ENCODE measurements at places on chromosomes 7 and 10.

- no peak overlapping the region for H3K4me3 ChIP-seq
- no peaks in the 10 kb centered on the region for H3K27me3 ChIP-seq
- H3K4me1 ChIP-seq: peaks cover 51% of the 10 kb centered on the region
- H3K36me3 ChIP-seq: no peaks in the 10 kb centered on the region
- no peak overlapping the region for H3K27ac ChIP-seq
- no peak for DNase-seq
Measured at GRCh38 chr10:124070666-124071065, 22.7 kb downstream of the CHST15 start.

GRCh38 chr10:30928742-30929141 lies 102.9 kb downstream of the ZNF438 start:
- peaks cover 5% of the 10 kb centered on the region for H3K4me1 ChIP-seq
- peaks cover 39% of the 10 kb centered on the region for H3K36me3 ChIP-seq
- H3K27ac ChIP-seq: peak overlapping the region; percentile 3
- no peaks in the 10 kb centered on the region for H3K27me3 ChIP-seq
- no peak for DNase-seq
- H3K4me3 ChIP-seq: peak overlapping the region; percentile 41

DNA sequence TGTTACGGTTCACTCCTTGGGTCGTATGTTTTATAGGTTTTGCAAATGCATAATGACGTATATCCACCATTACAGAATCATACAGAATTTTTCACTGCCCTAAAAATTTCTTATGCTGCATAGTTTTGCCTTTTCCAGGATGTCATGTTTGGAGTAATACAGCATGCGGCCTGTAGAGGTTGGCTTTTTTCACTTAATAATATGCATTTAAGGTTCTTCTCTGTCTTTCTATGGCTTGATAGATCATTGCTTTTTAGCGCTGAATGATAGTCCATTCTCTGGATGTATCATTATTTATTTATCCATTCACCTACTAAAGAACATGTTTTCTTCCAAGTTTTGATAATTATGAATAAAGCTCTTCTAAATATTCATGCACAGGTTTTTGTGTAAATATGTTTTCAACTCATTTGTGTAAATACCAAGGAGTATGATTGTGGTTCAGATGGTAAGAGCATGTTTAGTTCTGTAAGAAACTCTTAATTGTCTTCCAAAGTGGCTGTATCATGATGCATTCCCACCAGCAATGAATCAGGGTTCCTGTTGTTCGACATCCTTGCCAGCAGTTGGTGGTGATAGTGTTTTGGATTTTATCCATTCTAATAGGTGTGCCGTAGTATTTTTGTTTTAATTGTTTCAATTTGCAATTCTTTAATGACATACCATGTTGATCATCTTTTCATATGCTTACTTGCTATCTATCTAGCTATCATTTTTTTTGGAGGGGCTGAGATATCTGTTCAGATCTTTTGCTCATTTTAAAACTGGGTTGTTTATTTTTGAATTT lies 531.2 kb upstream of the GHITM start:
- no peaks in the 10 kb centered on the region for H3K4me1 ChIP-seq
- DNase-seq: no peak
- no peaks in the 10 kb centered on the region for H3K27me3 ChIP-seq
- no peak overlapping the region for H3K4me3 ChIP-seq
- no peaks in the 10 kb centered on the region for H3K36me3 ChIP-seq

- DNase-seq: no peak
- H3K4me3 ChIP-seq: no peak overlapping the region
- peaks cover 4% of the 10 kb centered on the region for H3K36me3 ChIP-seq
- H3K27ac ChIP-seq: no peak overlapping the region
- peaks cover 3% of the 10 kb centered on the region for H3K27me3 ChIP-seq
Measured at GRCh38 chr7:144854839-144855424, 19.1 kb upstream of the TPK1 start.

GRCh38 chr10:105875050-105875449 lies 1234.0 kb downstream of the SORCS3 start:
- H3K27me3 ChIP-seq: no peaks in the 10 kb centered on the region
- H3K27ac ChIP-seq: no peak overlapping the region

GRCh38 chr7:140179339-140179738 lies 2.6 kb upstream of the KDM7A start:
- DNase-seq: no peak
- H3K27me3 ChIP-seq: peaks cover 33% of the 10 kb centered on the region
- H3K27ac ChIP-seq: no peak overlapping the region

- no peak overlapping the region for H3K4me3 ChIP-seq
- no peaks in the 10 kb centered on the region for H3K36me3 ChIP-seq
- DNase-seq: no peak
- H3K4me1 ChIP-seq: no peaks in the 10 kb centered on the region
- peaks cover 7% of the 10 kb centered on the region for H3K27me3 ChIP-seq
Measured at GRCh38 chr10:87684001-87684638, 24.4 kb downstream of the PAPSS2 start.

DNA sequence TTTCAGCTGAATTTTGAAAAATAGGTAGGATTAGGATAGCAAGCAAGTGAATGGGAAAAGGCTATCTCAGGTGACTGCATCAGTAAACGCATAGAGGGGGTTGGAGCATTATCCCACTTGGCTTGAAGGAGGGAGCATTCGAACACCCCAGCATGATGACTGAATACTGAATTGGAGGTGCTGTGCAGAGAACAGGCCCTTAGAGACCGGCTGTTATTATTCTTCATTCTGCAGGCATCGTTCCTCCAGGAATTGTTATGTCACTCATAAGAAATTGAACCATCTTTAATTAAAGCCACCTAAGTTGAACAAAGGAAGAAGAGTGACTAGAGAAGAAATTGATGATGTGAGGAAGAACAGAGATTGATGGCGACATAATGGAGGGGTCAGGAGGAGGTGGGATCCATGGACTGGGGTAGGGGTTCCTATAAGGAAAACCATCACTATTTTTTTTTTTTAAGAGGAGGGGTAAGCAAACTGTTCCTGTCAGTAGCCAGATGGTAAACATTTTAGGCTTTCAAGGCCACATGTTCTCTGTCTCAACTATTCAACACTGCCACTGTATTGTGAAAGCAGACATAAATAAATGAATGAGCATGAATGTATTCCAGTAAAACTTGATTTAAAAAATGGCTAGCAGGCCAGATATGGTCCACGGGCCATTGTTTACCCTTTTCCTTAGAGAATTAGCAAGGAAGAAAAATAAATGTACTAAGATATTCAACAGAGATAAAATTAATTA lies 264.7 kb upstream of the TAC1 start:
- no peak overlapping the region for H3K27ac ChIP-seq
- no peaks in the 10 kb centered on the region for H3K27me3 ChIP-seq
- H3K36me3 ChIP-seq: no peaks in the 10 kb centered on the region
- no peak overlapping the region for H3K4me3 ChIP-seq

GRCh38 chr7:99004781-99005500 lies 126.6 kb downstream of the TRRAP start:
- no peak overlapping the region for H3K4me3 ChIP-seq
- H3K36me3 ChIP-seq: peaks cover 43% of the 10 kb centered on the region
- H3K27ac ChIP-seq: peak overlapping the region; percentile 86
- DNase-seq: no peak
- peaks cover 2% of the 10 kb centered on the region for H3K4me1 ChIP-seq

GRCh38 chr7:75889223-75889825 lies 10.5 kb downstream of the RHBDD2 start:
- peaks cover 31% of the 10 kb centered on the region for H3K36me3 ChIP-seq
- peak overlapping the region; percentile 43 for H3K27ac ChIP-seq
- no peaks in the 10 kb centered on the region for H3K27me3 ChIP-seq
- DNase-seq: no peak
- H3K4me3 ChIP-seq: no peak overlapping the region
- peaks cover 8% of the 10 kb centered on the region for H3K4me1 ChIP-seq

- no peak for DNase-seq
- H3K4me1 ChIP-seq: no peaks in the 10 kb centered on the region
- peaks cover 51% of the 10 kb centered on the region for H3K27me3 ChIP-seq
Measured at GRCh38 chr10:98016772-98017475, 13.5 kb downstream of the CRTAC1 start.

DNA sequence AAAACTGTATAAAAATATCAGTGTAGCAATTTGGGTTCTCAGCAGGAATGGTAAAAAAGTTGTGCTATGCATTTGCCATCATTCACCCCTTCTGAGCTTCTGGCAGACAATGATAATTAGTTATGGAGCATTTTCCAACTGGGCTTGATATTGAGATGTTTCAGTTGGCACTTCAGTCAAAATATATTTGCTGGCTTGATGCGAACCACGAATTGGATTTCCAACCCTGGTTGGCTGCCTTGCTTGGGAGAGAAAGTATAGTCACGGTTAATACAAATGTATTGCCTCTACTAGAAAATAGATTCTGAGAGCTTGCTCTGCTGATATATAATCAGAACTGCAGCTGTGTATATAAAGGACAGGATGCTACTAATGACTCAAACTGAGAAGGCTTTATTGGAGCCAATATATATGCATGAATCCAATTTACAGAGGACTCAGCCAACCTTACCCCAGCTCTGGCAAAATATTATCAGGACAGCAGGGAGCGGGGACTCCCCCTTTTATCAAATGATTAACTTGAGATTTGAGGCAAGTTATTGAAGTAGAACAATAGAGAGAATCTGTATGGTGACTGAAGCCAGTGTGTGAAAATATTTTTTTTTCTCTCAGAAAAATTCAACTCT lies 219.8 kb upstream of the SMIM30 start:
- H3K27me3 ChIP-seq: no peaks in the 10 kb centered on the region
- no peak overlapping the region for H3K4me3 ChIP-seq
- no peak overlapping the region for H3K27ac ChIP-seq
- H3K4me1 ChIP-seq: no peaks in the 10 kb centered on the region
- no peak for DNase-seq

DNA sequence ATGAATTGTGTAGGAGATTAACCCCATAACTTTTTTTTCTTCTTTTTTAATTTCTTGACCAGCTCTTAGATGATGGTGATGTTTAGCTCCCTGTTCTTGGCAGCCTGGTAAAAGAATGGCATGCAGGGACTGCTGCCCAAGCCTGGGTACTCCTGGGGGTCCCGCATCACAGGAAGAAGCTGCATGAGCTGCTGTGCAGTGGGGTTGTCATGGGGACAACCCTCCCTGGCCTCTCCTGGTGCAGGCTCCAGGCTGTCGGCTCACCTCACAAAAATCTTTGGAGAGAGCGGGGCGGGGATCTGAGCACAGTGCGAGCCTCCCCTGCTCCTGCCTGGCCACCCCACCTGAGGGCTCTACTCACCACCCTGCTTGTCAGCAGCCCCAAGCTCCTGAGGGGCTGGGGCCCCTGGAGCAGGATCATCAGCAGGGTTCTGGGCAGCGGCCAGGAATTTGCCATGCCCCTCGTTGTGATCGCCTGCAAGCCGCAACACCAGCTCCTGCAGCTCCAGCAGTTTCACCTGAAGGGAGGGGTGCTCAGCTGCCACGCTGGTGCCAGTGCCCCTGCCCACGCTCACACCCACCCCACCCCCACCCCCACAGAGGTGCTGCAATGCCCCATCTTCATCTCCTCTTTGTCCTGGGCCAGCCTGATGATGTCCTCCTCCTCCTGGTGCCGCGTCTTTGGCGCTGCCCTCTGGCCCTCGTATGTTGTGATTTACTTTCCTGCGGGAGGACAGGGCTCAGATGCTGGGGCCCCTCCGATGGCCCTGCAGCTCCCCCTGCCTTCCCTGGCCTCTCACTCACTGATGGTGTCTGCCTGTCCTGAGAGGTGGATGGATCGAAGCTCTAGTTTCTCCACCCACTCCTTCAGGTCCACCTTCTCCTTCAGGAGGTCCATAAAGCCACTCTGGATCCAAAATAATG lies 15.5 kb upstream of the MTPAP start:
- peaks cover 6% of the 10 kb centered on the region for H3K27me3 ChIP-seq
- no peaks in the 10 kb centered on the region for H3K36me3 ChIP-seq
- peak overlapping the region; percentile 47 for H3K27ac ChIP-seq
- no peak overlapping the region for H3K4me3 ChIP-seq
- H3K4me1 ChIP-seq: peaks cover 5% of the 10 kb centered on the region

DNA sequence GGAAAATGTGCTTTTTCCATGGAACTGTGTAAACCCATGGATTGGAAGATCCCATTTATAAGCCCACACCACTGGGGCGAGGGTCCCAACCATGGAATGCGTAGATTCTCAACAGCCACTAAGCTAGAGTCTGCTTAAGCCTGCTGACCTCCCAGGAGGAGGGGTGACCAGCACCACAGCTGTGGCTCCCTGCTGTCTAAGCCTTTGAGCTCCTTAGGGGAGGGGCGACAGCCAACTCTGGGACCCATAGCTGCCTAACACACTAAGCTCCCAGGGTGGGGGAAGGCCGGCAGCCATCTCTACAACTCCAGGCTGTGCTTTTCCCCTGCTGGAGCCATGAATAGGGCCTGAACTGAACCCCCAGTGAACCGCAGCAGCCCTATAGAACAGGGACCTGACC lies 249.8 kb upstream of the HPS1 start:
- no peak overlapping the region for H3K4me3 ChIP-seq
- H3K36me3 ChIP-seq: no peaks in the 10 kb centered on the region
- H3K27ac ChIP-seq: no peak overlapping the region

DNA sequence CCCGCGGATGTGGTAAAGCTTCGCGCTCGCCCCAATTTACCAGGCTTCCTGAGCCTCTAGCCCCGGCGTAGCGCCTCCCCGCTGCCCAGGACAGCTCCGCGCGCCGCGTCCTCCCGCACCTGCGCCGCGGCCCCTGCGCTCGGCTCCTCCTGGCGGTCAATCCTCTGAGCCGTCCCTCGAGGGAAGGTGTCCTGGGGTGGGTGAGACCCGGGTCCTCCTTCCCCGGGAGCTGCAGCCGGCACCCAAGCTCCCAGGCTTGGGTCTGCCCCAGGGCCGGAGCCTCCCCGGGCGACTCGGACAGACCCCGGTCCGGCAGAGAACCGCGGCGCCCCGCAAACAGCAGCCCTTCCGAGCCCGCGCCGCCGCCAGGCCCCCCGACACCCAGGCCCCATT lies 512 bp downstream of the OSBPL3 start:
- peaks cover 61% of the 10 kb centered on the region for H3K4me1 ChIP-seq
- peak overlapping the region; percentile 95 for H3K4me3 ChIP-seq
- H3K36me3 ChIP-seq: peaks cover 6% of the 10 kb centered on the region
- DNase-seq: peak; percentile 69
- H3K27ac ChIP-seq: peak overlapping the region; percentile 87

- H3K27ac ChIP-seq: no peak overlapping the region
- no peak overlapping the region for H3K4me3 ChIP-seq
- no peak for DNase-seq
- no peaks in the 10 kb centered on the region for H3K36me3 ChIP-seq
- no peaks in the 10 kb centered on the region for H3K4me1 ChIP-seq
- H3K27me3 ChIP-seq: no peaks in the 10 kb centered on the region
Measured at GRCh38 chr7:154699417-154699816, 303.5 kb downstream of the PAXIP1 start.

GRCh38 chr7:88586219-88586618 lies 173.3 kb upstream of the ZNF804B start:
- DNase-seq: no peak
- H3K36me3 ChIP-seq: no peaks in the 10 kb centered on the region
- H3K4me3 ChIP-seq: no peak overlapping the region
- no peak overlapping the region for H3K27ac ChIP-seq
- no peaks in the 10 kb centered on the region for H3K4me1 ChIP-seq
- H3K27me3 ChIP-seq: no peaks in the 10 kb centered on the region

GRCh38 chr7:112159351-112159750 lies 46.8 kb downstream of the DOCK4 start:
- no peaks in the 10 kb centered on the region for H3K27me3 ChIP-seq
- H3K27ac ChIP-seq: no peak overlapping the region
- H3K36me3 ChIP-seq: no peaks in the 10 kb centered on the region
